ENCODE measurements at places on chromosomes 11 and 22. TPM values are rescaled to one million over a fixed set of nuclear protein-coding genes. Genes with fewer than 3 reads are reported as not detected.

Gene ADAMTS15
- 6.2 TPM for total RNA-seq

Gene SYT7
- 5.7 TPM for total RNA-seq

Gene SIK2
- total RNA-seq = 40.1 TPM

DNA sequence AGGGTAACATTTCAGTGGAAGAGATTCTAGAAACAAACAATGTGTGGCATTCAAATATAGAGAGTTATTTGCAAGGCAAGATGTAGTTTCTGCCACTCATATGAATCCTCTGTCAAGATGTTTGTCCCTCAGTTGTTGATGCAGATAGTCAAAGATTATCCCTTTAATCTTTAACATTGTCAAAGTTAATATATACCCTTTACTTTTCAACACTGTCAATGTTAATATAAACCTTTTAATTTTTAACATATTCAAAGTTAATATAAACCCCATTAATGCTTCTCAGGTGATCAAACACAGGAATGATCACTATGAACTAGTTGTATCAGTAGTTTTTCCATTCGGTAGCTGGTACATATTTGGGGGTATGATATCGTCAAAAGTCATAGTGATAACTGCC lies 51.9 kb upstream of the PICALM start:
- DNase-seq = peak; percentile 27
- H3K4me3 ChIP-seq = no peak overlapping the region
- H3K4me1 ChIP-seq = peaks cover 35% of the 10 kb centered on the region
- H3K36me3 ChIP-seq = no peaks in the 10 kb centered on the region
- no peaks in the 10 kb centered on the region for H3K27me3 ChIP-seq
- peak overlapping the region; percentile 43 for H3K27ac ChIP-seq

GRCh38 chr11:1478011-1478410 lies 8.6 kb downstream of the MOB2 start:
- no peaks in the 10 kb centered on the region for H3K27me3 ChIP-seq
- H3K4me1 ChIP-seq = peaks cover 1% of the 10 kb centered on the region
- H3K27ac ChIP-seq = no peak overlapping the region
- H3K36me3 ChIP-seq = no peaks in the 10 kb centered on the region

- H3K4me1 ChIP-seq = peaks cover 7% of the 10 kb centered on the region
- H3K27me3 ChIP-seq = no peaks in the 10 kb centered on the region
- no peak for DNase-seq
- peak overlapping the region; percentile 63 for H3K27ac ChIP-seq
- no peaks in the 10 kb centered on the region for H3K36me3 ChIP-seq
These were observed 186.6 kb downstream of the CEP164 start for GRCh38 chr11:117514256-117514655.

DNA sequence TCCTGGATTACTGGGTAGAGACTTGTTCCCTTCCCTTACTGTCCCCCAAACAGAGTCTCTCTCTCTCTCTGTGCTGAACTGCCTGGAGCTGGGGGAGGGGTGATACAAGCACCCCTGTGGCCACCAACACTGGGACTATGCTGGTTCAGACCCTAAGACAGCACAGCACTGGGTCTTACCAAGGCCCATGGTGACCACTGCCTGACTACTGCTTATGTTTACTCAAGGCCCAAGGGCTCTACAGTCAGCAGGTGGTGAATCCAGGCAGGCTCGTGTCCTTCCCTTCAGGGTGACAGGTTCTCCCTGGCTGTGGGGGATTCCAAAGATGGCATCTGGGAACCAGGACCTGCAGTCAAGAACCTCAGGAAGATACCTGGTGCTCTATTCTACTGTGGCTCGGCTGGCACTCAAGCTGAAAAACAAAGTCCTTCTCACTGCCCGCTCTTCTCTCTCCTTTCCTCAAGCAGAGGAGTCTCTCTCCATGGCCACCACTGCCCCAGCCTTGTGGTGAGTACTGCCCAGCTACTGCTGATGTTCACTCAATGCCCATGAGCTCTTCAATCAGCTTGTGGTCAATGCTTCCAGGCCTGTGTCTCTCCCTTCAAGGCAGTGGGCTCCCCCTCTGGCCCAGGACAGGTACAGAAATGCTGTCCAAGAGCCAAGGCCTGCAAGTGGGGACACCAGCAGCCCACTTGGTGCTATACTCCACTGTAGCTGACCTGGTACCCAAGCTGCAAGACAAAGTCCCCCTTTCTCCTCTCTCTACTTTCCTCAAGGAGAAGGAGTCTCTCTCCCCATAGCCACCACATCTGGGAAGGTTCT lies 41.8 kb upstream of the SHANK2 start:
- H3K4me3 ChIP-seq = no peak overlapping the region
- no peak overlapping the region for H3K27ac ChIP-seq
- no peaks in the 10 kb centered on the region for H3K27me3 ChIP-seq
- H3K36me3 ChIP-seq = no peaks in the 10 kb centered on the region

DNA sequence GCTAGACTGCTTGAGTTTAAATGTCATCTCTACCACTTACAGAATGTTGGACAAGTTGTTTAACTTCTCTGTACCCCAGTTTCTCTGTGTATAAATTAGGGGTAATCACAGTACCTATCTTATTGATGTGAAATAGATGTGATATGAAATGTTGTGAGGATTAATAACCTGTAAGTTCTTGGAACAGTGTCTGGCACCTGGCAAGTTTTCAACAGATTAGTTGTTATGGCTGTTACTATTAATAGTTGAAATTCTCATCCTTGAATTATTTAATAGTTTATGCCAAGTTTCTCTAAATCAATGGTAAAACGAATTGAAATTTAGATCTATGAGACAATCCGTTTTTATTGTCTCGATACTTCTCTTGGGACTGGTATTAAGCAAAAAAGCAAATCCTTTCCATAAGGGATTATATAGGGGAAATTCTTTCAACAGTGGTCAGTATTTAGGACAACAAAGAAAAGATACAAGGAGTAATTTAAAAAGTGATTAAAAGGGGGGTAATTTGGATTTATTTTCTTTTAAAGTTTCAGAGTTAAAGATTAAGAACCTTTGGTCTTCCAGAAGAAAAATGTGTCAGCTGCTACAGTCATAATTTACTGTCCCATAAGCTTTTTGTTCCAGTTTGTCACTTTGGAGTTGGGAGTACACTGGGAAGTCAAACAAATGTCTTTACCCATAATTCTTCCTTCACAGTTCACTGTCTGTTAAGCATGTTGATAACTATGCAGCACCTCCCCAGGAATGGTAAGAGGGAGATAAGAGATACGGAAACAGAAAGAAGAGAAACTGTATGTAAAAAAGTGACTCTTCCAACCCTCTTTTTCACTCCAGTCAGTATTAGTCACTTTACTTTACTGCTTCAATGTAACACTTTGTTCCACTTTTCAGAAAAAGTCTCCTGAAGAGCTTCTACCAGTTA lies 13.2 kb downstream of the PDE3B start:
- no peaks in the 10 kb centered on the region for H3K36me3 ChIP-seq
- no peak overlapping the region for H3K27ac ChIP-seq
- H3K4me3 ChIP-seq = no peak overlapping the region

- no peaks in the 10 kb centered on the region for H3K4me1 ChIP-seq
- H3K27ac ChIP-seq = no peak overlapping the region
- no peak overlapping the region for H3K4me3 ChIP-seq
- DNase-seq = no peak
- no peaks in the 10 kb centered on the region for H3K27me3 ChIP-seq
These were observed 53.9 kb upstream of the GALNT18 start for GRCh38 chr11:11675671-11676181.

DNA sequence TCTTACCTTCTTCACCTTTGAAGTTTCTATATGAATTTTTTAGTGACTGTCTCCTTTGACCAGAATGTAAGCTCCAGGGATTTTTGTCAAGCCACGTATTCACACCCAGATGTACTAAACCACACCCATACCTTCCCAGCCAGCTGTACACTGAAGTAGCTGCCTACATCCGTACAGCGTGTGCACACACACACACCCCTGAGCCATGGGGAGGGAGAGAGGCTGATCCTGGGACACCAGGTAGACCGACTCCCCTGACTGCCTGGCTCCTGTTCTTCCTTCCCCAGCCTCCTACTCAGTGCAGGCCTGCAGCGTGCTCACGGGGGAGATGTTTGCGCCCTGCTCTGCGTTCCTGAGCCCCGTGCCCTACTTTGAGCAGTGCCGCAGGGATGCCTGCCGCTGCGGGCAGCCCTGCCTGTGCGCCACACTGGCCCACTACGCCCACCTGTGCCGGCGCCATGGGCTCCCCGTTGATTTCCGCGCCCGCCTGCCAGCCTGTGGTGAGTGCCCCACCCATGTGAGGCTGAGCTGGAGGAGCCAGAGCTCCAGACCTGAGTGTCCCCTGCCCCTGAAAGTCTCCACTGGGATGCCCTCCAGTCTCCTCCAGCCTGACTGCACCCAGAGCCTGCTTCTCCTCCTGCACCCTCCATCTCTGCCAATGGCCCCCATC lies 25.9 kb downstream of the OTOG start:
- no peak for DNase-seq
- H3K4me1 ChIP-seq = no peaks in the 10 kb centered on the region
- no peak overlapping the region for H3K27ac ChIP-seq
- H3K4me3 ChIP-seq = no peak overlapping the region
- no peaks in the 10 kb centered on the region for H3K27me3 ChIP-seq
- no peaks in the 10 kb centered on the region for H3K36me3 ChIP-seq

DNA sequence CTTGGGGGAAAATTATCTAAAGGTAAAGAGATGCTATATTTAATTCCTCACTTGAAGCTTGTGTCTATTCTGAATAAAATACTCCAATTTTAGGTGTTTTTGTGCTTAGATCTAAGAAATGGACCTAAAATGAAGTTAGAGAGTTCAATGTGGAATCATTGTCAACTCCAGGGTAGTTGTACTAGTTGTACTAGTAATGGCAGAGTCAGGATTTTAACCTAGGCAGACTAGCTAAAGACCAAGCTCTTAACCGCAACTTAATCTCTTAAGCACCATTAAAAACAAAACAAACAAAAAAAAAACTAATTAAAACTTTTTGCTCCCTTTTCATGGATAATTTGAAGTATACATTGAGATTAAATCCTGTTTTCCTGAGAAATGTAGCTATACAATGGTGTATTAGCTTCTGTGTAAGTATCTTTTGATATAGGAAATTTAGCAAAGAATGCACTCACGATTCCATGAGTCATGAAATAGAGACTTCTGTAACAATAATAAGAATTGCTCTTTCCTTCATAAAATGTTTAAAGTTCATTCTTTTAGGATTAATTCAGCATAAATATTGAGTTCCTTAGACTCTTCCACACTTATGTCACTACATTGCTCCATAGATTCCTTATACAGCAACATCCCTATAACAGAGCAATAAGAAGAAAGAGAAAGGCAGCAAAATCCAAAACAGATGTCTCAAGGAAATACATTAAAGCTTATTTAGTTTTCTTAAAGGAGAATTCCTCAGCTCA lies 26.5 kb upstream of the SOX6 start:
- no peaks in the 10 kb centered on the region for H3K36me3 ChIP-seq
- no peak overlapping the region for H3K4me3 ChIP-seq
- no peak for DNase-seq
- no peaks in the 10 kb centered on the region for H3K27me3 ChIP-seq
- H3K4me1 ChIP-seq = no peaks in the 10 kb centered on the region

- no peak for DNase-seq
- H3K27ac ChIP-seq = no peak overlapping the region
- no peaks in the 10 kb centered on the region for H3K36me3 ChIP-seq
- H3K4me1 ChIP-seq = no peaks in the 10 kb centered on the region
- H3K4me3 ChIP-seq = no peak overlapping the region
- H3K27me3 ChIP-seq = no peaks in the 10 kb centered on the region
These were observed 28.4 kb downstream of the RASD2 start for GRCh38 chr22:35568751-35569739.

DNA sequence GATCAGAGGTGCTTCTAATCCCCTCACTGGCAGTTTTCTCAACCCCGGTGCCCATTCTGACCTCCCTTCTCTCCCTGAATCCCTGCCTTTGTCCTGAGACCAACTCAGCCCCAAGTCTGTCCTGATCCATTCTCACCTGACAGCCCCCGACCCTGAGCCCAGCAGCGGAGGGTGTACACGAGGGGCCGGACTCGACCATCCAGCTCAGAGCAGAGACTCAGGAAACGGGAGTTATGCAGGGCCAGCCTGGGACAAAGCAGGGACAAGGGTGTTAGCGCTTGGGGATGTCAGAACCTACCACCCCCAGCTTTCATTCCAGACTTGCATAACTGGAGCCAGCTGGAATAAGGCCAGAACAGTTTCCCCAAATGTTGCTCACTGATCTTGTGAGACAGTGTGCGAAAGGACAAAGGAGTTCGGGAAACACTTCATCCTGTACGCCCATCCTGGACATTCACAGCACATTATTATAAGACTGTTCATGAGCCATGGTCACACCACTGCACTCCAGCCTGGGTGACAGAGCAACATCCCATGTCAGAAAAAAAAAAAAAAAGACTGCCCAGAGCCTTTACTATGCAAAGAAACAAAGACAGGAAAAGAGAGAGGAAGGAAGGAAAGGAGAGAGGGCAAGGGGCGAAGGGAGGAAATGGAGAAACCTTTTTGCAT lies 3.5 kb upstream of the EEF1G start:
- H3K4me3 ChIP-seq = no peak overlapping the region
- peak; percentile 71 for DNase-seq
- H3K27me3 ChIP-seq = no peaks in the 10 kb centered on the region

DNA sequence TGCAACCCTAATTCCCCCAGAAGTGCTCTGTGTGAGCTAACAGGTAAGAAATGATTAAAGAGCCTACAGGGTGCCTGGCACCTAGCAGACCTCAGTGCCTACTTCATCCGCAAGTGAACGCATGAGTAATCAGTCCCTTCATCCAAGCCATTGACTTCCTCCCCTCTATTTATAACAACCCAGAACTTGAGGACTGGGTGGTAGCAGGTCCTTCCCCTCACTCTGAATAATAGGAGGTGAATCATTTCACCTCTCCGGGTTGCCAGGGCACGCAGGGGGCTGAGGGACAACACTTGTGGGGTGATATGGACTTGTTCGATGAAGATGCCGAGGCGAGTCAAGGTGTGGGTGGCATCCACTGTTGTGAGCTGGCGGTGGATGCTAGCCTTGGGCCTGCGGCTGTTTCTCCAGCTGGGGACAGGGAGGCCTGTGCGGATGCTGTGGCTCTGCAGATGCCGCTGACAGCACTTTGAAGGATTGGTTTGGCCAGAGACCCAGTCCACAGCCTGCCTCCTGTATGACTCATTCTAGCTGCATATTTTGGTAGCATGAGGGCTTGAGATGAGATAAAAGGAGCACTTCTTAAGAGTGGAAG lies 11.7 kb upstream of the SORL1-AS1 start:
- no peak for DNase-seq
- H3K4me3 ChIP-seq = no peak overlapping the region
- H3K36me3 ChIP-seq = no peaks in the 10 kb centered on the region
- no peaks in the 10 kb centered on the region for H3K27me3 ChIP-seq
- H3K27ac ChIP-seq = peak overlapping the region; percentile 28
- peaks cover 21% of the 10 kb centered on the region for H3K4me1 ChIP-seq

DNA sequence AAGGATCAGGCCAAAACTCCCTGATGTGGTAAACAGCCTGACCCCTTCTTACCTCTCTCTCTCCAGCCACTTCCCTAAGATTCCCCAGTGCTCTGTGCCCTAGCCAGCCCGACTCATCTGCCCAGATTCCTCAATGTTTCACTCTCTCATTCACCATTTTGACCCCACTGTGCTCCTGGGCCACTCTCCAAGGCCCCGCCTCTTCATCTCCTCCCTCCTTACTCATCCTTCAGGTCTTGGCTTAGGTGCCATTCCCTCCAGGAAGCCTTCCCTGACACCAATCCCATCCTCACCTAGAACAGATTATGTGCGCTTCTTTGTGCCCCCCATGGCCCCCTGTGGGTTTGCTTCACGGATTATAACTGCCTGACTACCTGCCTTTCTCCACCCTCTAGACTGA lies 13.2 kb downstream of the SLC43A3 start:
- H3K36me3 ChIP-seq = no peaks in the 10 kb centered on the region
- no peak overlapping the region for H3K4me3 ChIP-seq
- H3K27me3 ChIP-seq = no peaks in the 10 kb centered on the region
- H3K27ac ChIP-seq = no peak overlapping the region
- no peaks in the 10 kb centered on the region for H3K4me1 ChIP-seq

- H3K4me3 ChIP-seq = no peak overlapping the region
- no peaks in the 10 kb centered on the region for H3K36me3 ChIP-seq
- DNase-seq = no peak
- H3K4me1 ChIP-seq = no peaks in the 10 kb centered on the region
- H3K27ac ChIP-seq = no peak overlapping the region
- no peaks in the 10 kb centered on the region for H3K27me3 ChIP-seq
These were observed 194.5 kb downstream of the NAV2 start for GRCh38 chr11:19907008-19907579.

All from kidney (tissue), 22 donors.